Stimulated activated CD4-positive, alpha-beta T cell treated with anti-CD3 and anti-CD28 coated beads, Interleukin-2, amount 100 ng/mL, for 24 hours (primary cell): ENCODE measurements at places on chromosomes 2 and 18.

DNA sequence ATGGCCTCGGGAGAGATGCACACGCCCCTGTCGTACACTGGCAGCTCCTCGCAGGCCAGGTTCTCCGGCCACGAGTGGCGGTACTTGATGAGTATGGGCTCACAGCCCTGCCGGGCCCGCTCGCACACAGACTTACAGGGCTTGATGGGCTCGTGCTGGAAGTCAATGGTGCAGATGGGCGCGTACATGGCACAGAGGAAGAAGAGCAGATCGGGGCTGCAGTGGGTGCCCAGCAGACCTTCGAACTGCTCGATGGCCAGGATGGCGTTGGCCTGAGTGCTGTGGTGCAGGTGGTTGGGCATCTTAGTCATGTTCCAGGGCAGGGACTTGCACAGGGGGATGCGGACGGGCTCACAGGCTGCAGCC lies 359 bp downstream of the FRZB start:
- DNase-seq, result no peak

DNA sequence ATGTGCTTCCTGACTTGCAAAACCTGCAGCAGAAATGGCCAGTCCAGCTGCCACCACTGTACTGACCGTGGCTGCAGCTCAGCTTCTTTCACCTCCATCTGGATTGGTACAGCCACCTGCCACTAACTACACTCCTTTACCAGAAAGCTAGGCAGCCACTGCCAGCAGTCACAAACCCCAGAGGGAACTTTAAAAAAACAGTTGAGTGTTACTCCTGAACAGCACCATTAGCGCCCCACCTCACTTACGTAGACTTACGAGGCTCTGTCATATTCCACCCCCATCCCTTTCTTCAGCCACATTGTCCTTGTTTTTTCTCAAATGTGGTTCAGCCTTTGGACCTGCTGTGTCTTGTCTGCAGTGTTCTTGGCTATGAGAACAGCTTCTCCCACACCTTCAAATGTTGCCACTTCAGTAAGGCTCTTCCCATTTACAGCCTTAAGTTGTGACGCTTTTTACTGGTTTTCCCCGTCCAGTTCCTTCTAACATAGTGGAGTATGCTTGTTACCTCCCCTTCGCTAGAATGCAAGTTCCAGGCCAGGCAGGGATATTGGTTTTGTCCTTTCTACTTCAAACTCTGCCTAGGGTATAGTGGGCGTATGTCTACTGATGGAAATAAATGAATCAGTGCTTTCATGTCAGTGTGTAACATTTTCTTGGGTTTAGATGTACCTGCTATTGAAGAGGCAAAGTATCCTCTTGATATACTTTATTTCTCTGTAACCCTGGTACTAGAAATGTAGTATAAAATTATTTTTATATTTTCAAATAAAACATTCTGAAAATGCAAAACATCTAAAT lies 17.0 kb downstream of the HNRNPA3 start:
- DNase-seq, result no peak

- DNase-seq, result no peak
Observed at GRCh38 chr2:129713337-129713736, 266.1 kb upstream of the RAB6C start.

DNA sequence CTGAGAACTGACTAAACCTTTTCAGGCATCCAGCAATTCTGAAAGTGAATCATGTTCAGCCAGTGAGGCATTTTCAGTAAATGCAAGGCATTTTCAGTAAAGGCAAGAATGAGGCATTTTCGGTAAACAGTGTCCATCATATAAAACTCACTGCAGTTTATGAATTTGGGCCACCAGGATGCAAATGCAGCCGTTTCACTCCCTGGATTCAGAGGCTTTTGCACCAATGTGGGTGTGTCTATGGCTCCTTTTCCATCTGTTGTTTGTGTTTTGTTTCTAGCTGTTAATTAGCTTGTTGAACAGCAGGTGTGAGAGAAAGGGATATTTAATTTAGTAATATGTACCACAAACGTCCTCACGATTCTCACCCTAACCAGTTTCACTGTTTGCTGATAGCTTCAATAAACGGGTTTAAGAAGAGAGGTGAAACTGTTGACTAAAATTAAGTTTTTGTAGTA lies 116.3 kb upstream of the PGAP1 start:
- no peak for DNase-seq

DNA sequence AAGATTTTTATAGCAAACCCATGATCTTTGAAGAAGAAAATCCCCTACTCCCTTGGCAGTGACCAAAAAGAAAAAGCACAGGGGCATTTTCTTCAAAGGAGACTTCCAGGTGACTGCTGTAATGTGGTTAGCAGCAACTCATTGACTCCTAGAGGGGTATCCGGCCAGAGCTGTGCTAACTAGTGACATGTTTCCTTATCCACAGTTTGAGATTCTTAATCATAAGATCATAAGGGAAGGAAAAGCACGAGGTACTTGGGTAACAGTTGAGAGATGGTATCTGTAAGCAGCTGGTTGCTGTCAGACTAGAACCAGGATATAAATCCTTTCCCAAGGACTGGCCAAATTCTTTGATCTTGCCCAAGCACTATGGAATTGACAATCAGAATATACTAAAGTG lies 124.7 kb downstream of the MREG start:
- no peak for DNase-seq

- DNase-seq, result no peak
Observed at GRCh38 chr2:175170659-175171304, 2.8 kb upstream of the ATF2 start.

GRCh38 chr2:126776692-126777619 lies 121.0 kb downstream of the GYPC start:
- DNase-seq, result peak; percentile 84

DNA sequence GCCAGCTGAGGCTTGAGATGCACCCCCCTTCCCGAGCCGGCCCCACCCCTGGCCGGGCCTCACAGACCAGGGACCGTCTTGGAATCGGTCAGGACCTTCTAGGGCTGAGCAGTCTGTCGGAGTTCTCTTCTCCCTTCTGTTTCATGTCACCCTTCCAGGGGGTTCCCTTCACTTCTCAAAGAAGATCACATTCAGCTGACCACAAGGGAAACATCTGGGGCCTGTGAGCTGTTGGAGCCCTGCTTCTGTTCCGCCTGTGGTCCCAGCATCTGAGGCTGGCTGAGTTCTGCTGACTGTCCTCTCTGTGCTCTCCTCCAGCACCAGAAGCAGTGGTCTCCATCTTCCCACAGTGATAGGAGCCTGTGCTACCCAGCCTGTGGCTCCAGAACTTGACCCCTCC lies 106.5 kb downstream of the SEPTIN10 start:
- no peak for DNase-seq

- no peak for DNase-seq
Observed at GRCh38 chr2:124027182-124027581, 2.1 kb downstream of the CNTNAP5 start.

- no peak for DNase-seq
Observed at GRCh38 chr2:201228271-201228911, 31.9 kb upstream of the CASP8 start.

DNA sequence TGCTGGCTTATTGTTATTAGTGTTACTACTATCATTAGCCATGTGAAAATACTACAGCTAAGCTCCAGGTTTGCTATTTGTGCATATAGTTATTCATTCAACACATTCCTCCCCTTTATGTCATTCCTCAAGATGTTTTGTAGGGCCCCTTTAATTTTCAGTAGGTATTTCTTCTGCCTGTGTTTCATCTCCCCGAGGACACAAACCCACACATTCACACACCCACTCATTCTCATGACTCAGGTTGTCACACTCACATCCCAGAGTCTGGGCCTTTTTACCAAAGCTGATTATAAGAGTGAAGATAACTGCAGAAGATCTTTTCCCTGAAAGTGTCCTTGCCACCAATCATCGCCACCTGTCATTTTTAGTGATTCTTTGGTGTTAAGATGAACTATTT lies 68.6 kb upstream of the SPOPL start:
- DNase-seq, result no peak

DNA sequence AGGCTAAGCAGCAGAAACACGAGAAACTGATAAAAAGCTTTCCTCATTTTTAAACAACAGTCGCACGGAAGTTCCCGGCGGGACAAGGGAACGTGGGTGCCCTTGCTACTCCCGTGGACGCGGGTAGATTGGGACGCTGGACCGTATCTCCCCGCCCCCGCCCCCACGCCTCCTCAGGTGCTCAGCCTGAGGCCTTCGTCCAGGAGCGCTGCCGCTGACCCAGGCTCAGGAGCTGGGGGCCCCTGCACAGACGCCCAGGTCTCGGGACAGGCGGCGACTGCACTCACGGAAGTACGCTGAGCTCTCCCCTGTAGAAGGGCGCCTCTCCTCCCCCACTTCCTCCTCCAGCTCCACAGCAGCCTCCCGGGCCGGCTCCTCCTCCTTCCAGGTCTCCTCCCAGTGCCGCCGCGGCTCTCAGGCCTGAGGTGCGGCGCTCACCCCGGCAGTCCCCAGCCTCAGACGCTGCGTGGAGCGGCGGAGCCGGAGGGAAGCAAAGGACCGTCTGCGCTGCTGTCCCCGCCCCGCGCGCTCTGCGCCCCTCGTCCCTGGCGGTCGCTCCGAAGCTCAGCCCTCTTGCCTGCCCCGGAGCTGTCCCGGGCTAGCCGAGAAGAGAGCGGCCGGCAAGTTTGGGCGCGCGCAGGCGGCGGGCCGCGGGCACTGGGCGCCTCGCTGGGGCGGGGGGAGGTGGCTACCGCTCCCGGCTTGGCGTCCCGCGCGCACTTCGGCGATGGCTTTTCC lies at the start of gene ITGAV:
TSS of gene ITGAV (plus strand) at position 445 of the 738 bp plus-strand sequence. CDS start at position 728, 283 bp downstream.
- DNase-seq, result peak; percentile 82

DNA sequence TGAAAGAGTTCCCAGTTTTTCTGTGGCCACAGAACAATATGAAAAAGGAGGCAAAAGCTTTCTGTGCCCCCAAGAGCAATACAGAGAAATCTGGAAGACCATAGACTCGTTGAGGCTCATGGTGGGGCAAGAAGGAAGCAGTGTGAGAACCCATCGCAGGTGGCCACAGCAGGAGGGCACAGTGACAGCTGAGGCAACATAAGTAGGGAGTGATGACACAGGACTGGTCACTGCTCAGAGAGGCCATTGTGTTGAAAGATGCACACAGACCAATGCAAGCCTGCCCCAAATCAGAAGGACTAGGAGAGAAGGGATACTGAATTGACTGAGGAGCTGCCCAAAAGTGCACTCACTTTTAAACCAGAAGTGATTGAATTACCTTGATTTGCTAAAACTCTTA lies 483.6 kb downstream of the EPHA4 start:
- DNase-seq, result no peak

- DNase-seq, result no peak
Observed at GRCh38 chr2:8986327-8986976, 17.0 kb downstream of the MBOAT2 start.

- no peak for DNase-seq
Observed at GRCh38 chr18:66749481-66750035, 145.7 kb upstream of the CDH19 start.
